Activated T-helper 2 cell treated with anti-CD3 and anti-CD28 coated beads, Interferon-gamma antibody, Interleukin-2, Interleukin-4, amounts not matched to agents 10 μg/mL and 5 μg/mL and 100 μg/mL, durations not matched to agents 14 hours and 24 hours and 36 hours (primary cell): ENCODE measurements at places on chromosomes 13 and 19. TPM values are rescaled to one million over a fixed set of nuclear protein-coding genes. Genes with fewer than 3 reads are reported as not detected.

DNA sequence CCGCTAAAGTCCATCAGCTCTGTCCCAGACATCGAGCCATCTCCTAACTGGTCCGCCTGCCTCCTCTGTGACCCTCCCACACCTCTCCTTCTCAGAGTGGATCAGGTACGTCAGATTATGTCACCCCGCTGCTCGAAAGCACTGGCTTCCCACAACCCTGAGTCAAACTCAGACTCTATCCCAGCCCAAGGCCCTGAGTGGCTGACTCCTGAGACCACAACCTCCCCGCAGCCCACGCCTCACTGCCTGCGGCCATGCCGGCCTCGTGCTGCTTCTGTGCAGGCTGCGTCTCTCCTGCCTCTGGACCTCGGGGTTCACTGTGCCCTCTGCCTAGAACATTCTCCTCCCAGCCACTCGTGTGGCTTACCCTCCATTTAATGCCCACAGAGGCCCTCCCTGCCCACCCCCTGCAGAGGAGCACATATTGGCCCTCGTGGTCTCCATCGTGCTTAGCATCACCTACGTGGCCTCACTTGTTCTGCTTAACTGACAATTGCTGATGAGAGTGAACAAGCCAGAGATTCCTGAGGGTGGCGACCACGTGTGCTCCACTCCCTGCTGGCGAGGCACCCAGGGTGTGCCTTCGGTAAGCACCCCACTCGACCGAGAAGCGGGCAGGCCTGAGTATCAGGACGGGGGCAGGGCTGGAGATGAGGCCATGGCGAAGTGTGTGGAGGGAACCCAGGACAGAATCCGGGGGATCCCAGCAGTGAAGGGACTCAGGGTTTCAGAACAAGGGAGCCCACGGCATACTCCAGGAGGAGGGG, 13.5 kb upstream of the FKRP start:
- DNase-seq: no peak

DNA sequence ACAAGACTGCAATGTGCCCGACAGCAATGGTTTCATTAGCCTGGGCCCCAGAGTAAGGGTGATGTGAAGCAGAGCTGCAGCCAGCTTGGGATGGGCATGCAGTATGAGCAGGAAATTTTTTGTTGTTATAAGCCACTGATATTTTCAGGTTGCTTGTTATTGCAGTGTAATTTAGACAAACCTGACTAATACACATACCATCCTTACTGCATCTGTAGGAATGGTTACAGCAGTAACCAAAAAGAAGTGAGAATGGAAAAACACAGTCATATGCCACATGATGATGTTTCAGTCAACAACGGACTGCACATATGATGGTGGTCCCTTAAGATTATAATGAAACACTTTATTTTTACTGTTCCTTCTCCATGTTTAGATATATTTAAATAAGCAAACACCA, 8.6 kb upstream of the POMP start:
- no peak for DNase-seq

GRCh38 chr13:67554286-67554685, 324.1 kb upstream of the PCDH9 start:
- DNase-seq: no peak

Gene KIR2DL4
- not detected in 2 replicates for total RNA-seq

Gene RELB
- total RNA-seq: 62.7 and 70.3 TPM in 2 replicates
